ENCODE measurements at places on chromosomes 4 and X.

- DNase-seq, result no peak
Measured at GRCh38 chr4:156505341-156505955, 466.2 kb downstream of the PDGFC start.

GRCh38 chrX:57595381-57595811 lies 3.6 kb downstream of the ZXDB start:
- no peak for DNase-seq

DNA sequence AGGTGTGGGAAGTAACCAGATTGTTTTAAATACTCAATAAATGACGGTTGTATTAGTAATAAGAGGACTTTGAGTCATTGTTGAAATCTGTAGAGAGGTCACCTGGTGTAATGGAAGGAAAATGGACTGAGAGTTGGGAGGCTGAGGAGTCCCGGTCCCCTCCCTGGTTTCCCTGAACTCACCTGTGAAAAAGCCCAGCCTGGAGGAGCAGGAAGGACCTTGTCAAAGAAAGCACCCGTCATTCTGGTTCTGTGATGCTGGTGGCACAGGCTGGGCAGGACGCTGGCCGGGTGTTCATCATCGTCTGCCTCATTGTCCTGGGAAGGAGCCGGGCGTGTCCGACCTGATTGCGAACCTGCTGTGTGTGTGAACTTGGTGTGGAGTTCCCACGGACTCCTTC lies 70.8 kb downstream of the SORCS2 start:
- DNase-seq, result no peak

DNA sequence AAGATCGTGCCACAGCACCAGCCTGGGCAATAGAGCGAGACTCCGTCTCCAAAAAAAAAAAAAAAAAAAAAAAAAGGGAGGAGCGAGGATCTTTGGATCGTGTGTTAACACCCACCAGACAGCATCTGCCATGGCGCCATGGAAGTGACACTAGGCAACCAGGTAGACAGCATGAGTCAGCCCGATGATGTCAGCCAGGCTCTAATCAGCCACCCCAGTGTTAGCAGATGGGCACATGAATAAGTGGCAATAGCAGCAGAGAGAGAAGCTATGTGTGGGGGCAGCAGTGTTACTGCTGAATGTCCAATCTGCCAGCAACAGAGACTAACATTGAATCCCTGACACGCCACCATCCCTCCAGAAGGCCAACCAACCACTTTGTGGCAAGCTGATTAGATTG lies 6.6 kb downstream of the SYN1 start:
- DNase-seq, result no peak

- no peak for DNase-seq
Measured at GRCh38 chr4:148540622-148541326, 98.6 kb upstream of the NR3C2 start.

- no peak for DNase-seq
Measured at GRCh38 chr4:187178587-187178986, 454.9 kb upstream of the FAT1 start.

Measured in thoracic aorta (tissue), 2 donors.